ENCODE measurements at places on chromosomes 11 and 22.

GRCh38 chr11:88428959-88429358 lies 91.4 kb upstream of the CTSC start:
- no peak for DNase-seq

GRCh38 chr11:87039371-87039770 lies 1.6 kb downstream of the TMEM135 start:
- no peak for DNase-seq

- DNase-seq = no peak
Observed at GRCh38 chr11:693415-693831, 1.6 kb downstream of the DEAF1 start.

- no peak for DNase-seq
Observed at GRCh38 chr11:69511358-69512055, 30.0 kb downstream of the LINC01488 start.

GRCh38 chr22:46965555-46966494 lies 203.4 kb downstream of the TBC1D22A start:
- DNase-seq = no peak
